ENCODE measurements at places on chromosomes 3 and 15. TPM values are rescaled to one million over a fixed set of nuclear protein-coding genes. Genes with fewer than 3 reads are reported as not detected.

The CD96 gene
- total RNA-seq, result not detected

The PAQR5 gene
- total RNA-seq, result 0.82 TPM

The CYP1A1 gene
- 0.41 TPM for total RNA-seq

The PRR20G gene
- total RNA-seq, result not detected

The OPA1 gene
- total RNA-seq, result 136 TPM

Data from frontal cortex (tissue), 4 donors.